ENCODE measurements at places on chromosomes 7 and 10.

GRCh38 chr10:80253266-80253962 is 36.0 kb downstream of the MAT1A start:
- no peak for DNase-seq

- no peak for DNase-seq
Measured at GRCh38 chr10:121631365-121632029, 33.3 kb upstream of the FGFR2 start.

DNA sequence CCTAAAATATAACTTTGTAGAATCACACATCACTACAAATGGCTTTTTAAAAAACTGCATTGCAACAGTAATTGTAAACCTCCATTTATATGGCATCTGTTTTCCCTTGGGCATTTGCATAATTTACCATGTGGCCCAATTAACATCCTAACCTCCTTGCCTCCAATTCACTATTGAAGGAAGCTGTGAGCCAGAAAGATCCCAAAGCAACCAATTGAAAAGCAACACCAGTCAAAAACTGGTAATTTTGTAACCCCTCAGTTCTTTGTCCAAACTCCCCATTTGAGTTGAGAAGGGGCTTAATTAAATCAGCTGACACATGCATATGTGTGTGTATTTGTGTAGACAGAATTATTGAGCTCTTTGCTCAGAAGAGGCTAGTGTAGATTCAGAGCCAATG is 90.3 kb downstream of the FAM13C start:
- DNase-seq: no peak

- DNase-seq: no peak
Measured at GRCh38 chr10:62554632-62555199, 180.5 kb downstream of the ZNF365 start.

DNA sequence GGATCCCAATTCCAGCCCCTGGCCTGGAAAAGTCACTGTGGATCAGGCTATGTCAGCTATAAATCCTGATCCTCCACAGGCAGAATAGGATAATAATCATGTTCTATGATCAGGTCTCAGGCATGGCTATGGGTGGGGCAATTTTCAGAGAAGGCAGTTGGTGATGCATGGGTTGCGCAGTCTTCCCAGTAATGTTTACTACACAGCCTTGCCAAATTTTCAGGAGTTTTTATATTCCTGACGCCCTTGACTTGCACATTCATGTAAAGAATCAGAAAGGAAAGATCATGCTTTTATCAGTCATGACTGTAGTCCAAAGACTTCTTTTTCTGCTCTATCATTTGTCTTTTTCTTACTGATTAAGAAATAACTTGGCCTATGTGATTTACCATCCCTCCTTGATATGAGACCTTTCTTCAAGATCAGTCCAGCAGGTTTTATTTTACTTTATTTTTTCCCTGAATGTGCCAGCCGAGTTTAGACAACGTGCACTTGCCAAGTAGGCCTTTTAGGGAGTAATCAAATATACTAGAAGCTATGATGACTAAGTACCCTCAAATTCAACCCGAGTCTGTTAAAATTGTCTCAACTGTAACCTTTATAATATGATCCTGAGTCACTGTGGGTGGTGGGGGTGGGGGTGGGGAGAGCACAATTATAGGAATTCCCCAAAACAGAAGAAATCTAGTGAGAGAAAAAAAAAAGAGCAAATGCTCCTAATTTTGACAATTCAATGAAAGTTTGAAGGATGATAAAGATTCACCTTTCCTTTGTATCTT is 31.9 kb downstream of the ARL4A start:
- DNase-seq: peak; percentile 8

DNA sequence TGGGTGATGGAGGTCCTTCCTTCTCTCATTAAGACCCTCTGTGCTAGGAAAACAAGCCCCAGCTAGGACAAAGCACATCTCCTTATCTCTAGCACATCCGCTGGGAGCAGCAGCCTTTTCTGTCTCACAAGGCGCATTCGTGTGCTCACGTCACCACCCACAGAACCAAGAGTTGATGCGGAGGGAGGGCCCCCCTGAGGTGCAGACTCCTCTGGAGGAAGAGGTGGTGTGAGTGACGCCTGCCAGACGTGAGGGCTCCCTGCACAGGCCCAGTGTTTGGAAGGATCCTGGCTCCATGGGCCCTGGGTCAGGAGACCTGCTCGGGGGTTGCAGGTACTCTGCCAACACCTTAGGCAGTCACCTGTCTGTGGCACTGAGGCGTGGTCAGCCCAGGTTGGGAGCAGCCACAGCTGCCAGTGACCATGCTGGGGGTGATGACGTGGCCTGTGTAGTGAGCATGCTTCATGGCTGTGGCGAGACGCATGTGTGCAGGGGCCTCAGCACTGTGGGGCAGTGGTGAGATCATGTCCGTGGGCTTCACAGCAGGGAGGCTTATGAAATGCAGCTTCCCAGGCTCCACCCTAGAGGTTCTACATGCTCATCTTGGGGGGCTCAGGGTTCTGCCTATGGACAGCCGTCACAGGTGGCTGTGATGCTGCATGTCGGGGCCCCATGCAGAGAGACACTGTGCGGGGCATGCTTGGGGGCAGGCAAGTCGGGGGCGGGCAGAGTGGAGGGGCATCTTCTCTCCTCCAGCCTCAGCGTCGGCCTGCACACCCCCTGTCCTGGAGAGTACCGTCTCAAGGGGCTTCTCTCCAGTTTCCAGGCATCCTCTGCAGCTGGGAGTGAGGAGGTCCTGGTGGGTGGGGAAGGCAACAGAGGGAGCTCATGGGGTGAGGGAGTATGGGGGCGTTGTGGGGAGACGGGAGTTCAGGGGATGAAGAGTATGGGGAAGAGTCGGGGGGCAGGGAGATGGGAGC is 56.2 kb upstream of the DPYSL4 start:
- DNase-seq: no peak

- no peak for DNase-seq
Measured at GRCh38 chr7:140045697-140046096, 17.1 kb downstream of the PARP12 start.

Data from T1000 (cell line).